Activated T-cell treated with anti-CD3 and anti-CD28 coated beads, Interleukin-2, amount 50 U/mL, for 4 hours (primary cell): ENCODE measurements at places on chromosomes 3 and 15. TPM values are rescaled to one million over a fixed set of nuclear protein-coding genes. Genes with fewer than 3 reads are reported as not detected.

GRCh38 chr15:62020576-62021160 lies 39.6 kb downstream of the VPS13C start:
- no peak for DNase-seq

GRCh38 chr15:33565094-33565493 lies 254.3 kb downstream of the RYR3 start:
- no peak for DNase-seq

DNA sequence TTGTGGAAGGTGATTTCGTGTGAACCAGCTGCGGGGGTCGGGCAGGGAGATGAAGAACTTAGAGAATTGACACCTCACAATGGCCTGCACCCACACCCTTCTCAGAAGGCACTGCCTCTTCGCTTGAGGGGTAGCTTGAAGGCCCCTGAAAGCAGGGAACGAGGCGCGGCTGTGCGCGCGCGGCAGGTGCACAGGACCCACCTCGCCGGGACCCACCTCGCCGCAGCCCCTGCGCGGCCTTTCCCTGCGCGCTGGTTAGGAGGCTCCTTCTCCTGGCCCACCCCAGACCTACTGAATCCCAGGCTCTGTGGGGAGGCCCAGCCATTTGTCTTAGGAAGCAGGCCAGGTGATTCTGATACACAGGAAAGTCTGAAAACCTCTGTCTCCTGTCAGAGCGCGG lies 46.2 kb upstream of the ATP10A start:
- DNase-seq, result no peak

DNA sequence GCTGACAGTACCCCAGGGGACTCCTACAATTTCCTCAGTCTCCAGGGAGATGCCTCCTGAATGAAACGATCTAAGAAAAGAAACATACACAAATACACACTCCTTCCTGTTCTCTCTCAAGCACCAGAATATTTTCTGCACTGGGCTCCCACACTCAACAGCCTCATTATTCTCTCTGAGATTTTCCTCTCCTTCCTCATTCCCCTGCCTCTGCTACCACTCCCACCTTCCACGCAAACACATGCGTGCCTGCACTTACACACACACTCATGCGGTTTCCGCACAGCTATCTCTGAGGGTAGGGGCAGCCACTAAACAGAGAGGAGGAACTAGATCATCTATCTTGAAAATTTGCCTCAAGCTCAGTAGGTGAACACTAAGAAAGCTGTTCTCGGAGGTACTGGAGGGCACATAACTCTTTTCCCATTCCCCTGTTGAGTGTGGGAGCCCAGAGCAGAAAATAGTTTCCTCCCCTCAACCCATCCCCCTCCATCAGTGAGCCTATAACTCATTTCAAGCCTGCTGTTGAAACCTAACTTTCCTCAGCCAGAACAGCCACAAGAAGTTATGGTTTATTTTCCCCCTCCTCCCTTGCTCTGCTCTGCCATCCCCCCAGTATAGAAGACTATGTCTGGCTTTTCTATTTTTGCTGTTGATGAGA lies 30.5 kb upstream of the TIPARP start:
- DNase-seq, result no peak

- DNase-seq, result no peak
These were observed 886.8 kb downstream of the VGLL3 start for GRCh38 chr3:86104154-86104553.

DNA sequence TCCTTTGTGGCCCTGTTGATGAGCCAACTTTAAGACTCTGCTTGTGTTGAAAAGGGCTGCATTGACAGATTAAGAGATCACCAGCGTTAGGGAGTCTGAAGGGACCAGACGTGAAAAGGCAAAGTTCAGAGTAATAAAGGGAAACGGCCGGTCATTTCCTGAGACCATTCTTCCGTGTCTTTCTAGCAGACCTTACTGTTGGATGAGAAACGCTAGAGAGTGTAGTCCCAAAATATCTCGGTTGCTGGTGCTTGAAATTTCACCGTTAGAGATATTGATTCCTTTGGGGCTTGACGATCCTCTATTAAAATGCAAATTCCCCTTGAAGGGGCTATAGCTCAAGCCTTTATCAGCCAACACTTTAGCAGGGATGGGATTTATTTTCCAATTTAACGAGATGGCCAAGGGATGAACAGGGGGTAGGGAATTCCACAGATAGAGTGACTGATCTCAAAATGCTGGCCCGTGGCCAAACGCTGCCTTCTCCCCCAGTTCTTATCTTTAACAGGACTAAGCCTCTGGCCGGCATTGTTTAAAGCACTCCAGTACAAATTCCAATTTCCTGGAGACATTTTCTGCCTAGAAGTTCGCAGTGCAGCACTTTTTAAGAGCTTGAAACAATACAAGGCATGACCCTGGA lies 250.4 kb downstream of the TJP1 start:
- no peak for DNase-seq

GRCh38 chr15:75966073-75966472 lies 46.2 kb downstream of the NRG4 start:
- no peak for DNase-seq

DNA sequence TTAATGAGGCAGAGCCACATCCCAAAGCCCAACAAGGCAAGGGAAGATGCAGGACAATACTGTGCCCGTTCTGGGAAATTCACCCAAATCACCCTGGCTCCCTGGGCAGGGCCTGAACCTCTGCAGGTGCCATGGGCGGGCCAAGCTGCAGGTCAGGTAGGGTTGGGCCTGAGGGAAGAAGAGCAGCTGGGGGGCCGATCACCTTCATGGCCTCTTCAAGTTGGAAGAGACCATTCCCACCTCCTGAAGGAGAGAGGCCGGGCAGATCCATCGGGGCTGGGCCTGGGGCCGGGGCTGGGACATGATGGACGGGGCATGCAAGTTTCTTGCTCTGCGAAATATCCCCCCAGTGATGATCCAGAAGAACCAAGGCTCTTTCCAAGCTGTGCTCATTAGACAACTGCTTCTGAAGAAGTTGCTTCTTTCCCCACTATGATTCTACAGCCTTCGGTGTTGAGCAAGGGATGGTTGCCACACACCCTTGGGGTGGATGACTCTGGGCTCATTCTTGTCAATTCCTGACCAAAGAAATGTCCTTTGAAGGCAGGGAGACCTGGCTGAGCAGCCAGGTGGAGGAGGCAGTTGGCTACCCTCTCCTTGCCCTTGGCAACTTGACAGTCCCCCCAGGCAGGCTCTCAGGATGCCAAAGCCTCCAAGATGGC lies 38.2 kb downstream of the KLHL25 start:
- DNase-seq, result no peak

- no peak for DNase-seq
These were observed 627 bp downstream of the NT5DC2 start for GRCh38 chr3:52532838-52533622.

- no peak for DNase-seq
These were observed 659.3 kb upstream of the ARRDC4 start for GRCh38 chr15:97301166-97301565.

DNA sequence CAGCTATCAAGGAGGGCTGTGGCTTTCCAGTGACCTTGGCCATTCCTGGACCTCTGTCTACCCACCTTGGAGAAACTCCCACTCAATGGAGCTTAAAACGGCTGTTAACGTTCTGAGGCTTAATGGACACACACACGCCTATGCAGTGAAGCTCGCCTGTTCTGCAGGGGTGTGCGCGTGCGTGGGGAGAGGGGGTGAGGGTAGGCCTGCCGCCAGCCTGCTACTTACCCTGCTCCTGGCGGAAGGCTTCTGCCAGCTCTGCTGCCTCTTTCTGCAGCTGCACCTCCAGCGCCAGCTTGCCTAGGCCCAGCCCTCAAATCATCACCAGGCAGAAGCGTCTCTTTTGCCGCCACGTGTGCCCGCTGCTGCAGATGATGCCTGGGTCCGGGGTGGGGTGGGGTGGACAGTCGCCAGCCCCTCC lies 23.2 kb upstream of the PARL start:
- DNase-seq, result no peak

DNA sequence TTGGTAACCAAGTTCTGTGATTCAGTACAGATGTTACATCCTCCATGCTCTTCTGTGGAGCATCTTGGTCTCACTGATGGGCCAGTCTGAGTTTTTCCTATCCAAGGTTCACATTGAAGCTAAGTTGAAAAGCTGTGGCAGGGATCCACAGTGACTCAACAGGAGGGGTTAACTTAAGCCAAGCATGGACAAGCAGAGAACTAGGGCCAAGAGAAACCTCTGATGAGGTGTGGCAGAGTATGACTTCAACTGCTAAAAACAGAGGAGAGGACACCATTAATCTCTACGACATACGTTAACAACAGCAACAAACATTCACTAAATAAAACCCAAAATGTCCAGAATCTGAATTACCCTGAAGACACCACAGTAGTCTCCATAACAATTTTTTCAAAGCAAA lies 268.1 kb upstream of the UBE2E2 start:
- DNase-seq, result no peak

DNA sequence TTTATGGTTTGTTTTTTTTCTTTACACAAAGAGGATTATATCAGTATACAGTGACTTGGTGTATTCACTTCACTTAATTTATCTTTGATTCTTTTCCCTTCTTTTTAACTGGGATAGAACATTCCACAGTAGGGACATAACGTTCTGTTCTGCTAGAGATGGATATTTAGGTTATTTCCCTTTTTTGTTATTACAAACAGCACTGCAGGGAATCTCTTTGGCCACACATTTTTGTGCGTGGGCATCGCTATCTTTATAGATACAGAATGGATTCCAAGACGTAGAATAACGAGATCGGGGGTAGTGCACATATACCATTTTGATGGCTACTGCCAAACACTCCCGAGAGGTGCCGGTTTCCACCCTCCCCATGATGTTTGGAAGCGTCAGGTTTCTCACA lies 44.8 kb downstream of the PXYLP1 start:
- no peak for DNase-seq

- DNase-seq, result no peak
These were observed 17.9 kb upstream of the EMC3 start for GRCh38 chr3:10004506-10004905.

GRCh38 chr15:68818769-68819494 lies 1.8 kb downstream of the ANP32A start:
- peak; percentile 33 for DNase-seq

- no peak for DNase-seq
These were observed 44.7 kb upstream of the CHRNA7 start for GRCh38 chr15:31985607-31986006.

PHLDB2 gene
- total RNA-seq, result 0.82 TPM

ZDHHC23 gene
- total RNA-seq, result 2.8 TPM

RFTN1 gene
- 72.4 TPM for total RNA-seq

DNAH12 gene
- not detected for total RNA-seq

ZIC1 gene
- total RNA-seq, result not detected

AEN gene
- total RNA-seq, result 103 TPM

KBTBD13 gene
- total RNA-seq, result not detected

WDR93 gene
- not detected for total RNA-seq

CCDC39 gene
- not detected for total RNA-seq
